ENCODE measurements at places on chromosomes 1 and 21.

- no peak for DNase-seq
These were observed 25.3 kb downstream of the SLC30A7 start for GRCh38 chr1:100921110-100921706.

- no peak for DNase-seq
These were observed 6.7 kb upstream of the TIE1 start for GRCh38 chr1:43293896-43294760.

GRCh38 chr1:244128591-244129383, 77.7 kb downstream of the ZBTB18 start:
- no peak for DNase-seq

DNA sequence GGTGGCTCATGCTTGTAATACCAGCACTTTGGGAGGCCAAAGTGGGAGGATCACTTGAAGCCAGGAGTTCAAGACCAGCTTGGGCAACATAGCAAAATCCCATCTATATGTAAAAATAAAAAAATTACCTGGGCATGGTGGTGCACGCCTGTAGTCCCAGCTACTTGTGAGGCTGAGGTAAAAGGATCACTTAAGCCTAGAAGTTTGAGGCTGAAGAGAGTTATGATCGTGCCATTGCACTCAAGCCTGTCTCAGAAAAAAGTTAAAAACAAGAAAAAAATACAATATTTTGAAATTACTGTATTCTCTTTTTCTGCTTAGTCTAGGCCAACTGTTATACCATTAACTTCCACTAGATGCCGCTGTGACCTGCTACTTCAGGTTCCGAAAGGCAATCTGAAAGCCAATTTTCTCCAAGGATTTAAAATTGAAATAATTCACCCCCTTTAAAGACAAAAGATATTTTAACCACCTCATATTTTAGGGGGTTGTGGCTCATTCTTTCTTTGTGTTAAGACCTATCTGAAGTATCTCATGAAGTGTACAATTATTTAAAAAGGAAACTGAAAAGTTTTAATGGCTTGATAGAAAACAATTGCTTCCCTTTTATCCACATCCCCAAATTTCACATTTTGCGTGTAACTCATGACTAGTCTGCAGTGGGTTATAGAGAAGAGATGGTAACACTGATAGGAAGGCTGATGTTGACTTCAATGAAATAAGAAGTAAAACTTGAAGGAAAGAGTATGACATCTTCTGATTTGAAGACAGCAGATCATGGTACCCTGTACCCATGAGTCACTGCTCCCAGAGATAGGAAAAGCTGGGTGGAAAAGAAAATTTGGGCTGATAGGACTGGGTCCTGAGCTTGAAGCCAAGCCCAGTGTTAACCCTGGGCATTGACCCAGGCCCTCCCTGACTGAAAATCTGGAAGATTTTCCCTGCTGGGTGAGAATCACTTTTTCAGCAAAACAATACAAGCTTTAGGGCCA, 24.4 kb upstream of the CLDN14 start:
- DNase-seq: no peak

GRCh38 chr1:158076441-158076840, 83.0 kb downstream of the KIRREL1 start:
- no peak for DNase-seq

DNA sequence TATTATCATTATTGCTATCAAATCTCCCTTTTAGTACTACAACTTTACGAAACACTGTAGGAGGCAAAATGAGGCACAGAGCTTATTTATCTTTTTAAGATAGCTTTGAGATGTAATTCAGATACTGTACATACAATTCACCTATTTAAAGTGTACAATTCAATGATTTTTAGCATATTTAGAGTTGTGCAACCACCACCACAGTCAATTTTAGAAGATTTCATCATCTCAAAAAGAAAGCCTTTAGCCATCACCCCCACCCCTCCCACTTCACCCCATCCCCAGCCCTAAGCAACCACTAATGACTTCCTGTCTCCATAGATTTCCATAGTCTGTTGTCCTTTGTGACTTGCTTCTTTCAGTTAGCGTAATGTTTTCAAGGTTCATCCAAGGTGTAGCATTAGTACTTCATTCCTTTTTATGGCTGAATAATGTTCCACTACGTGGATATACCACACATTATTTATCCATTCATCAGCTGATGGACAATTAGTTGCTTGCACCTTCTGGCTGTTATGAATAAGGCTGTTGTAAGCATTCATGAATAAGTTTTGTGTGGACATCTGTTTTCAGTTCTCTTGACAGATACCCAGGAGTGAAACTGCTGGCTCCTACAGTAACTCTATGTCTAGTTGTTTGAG, 9.4 kb upstream of the CAPN9 start:
- no peak for DNase-seq

DNA sequence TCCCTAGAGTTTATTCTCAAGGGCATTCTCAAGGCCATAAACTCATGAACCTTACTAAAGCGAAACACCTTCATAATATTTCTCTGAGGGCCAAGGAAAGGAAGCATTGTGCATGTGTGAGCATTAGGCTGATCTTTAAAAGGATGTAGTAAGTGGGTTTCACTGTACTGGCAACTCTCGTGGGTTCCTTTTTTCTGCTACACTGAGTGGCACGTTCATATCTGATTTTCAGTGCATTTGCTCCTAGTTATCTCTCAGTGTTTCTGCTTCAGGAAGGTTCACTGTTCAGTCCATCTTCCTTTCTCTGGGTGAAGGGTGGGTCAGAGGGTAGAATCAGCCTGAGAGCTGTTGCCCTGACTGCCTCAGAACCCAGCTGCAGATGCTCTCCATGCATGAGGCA, 192.8 kb upstream of the ADGRL2 start:
- DNase-seq: no peak

DNA sequence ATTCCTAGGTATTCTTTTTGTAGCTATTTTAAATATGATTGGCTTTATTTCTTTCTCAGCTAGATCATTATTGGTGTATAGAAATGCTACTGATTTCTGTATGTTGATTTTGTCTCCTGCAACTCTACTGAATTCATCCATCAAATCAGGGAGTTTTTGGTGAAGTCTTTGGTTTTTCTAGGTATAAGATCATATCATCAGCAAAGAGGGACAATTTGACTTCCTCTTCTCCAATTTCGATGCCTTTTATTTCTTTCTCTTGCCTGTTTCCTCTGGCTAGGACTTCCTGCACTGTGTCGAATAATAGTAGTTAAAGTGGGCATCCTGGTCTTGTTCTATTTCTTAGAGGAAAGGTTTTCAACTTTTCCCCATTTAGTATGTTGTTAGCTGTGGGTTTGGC, 27.5 kb upstream of the PRKACB start:
- no peak for DNase-seq

- no peak for DNase-seq
These were observed 187.3 kb downstream of the ATP6V1G3 start for GRCh38 chr1:198352975-198353695.

- no peak for DNase-seq
These were observed 171.1 kb downstream of the TOMM20 start for GRCh38 chr1:234957330-234958065.

GRCh38 chr1:54161495-54162168, 8.8 kb upstream of the CDCP2 start:
- no peak for DNase-seq

- no peak for DNase-seq
These were observed 7.0 kb downstream of the TMEM63A start for GRCh38 chr1:225875044-225875815.

GRCh38 chr1:226111098-226111882, 48.8 kb downstream of the H3-3A start:
- DNase-seq: no peak
